ENCODE measurements at places on chromosomes 16 and 17.

GRCh38 chr16:17364319-17365210 lies 106.2 kb downstream of the XYLT1 start:
- no peak for DNase-seq
- H3K27me3 ChIP-seq: no peaks in the 10 kb centered on the region
- H3K27ac ChIP-seq: no peak overlapping the region
- H3K36me3 ChIP-seq: no peaks in the 10 kb centered on the region
- no peak overlapping the region for H3K4me3 ChIP-seq

DNA sequence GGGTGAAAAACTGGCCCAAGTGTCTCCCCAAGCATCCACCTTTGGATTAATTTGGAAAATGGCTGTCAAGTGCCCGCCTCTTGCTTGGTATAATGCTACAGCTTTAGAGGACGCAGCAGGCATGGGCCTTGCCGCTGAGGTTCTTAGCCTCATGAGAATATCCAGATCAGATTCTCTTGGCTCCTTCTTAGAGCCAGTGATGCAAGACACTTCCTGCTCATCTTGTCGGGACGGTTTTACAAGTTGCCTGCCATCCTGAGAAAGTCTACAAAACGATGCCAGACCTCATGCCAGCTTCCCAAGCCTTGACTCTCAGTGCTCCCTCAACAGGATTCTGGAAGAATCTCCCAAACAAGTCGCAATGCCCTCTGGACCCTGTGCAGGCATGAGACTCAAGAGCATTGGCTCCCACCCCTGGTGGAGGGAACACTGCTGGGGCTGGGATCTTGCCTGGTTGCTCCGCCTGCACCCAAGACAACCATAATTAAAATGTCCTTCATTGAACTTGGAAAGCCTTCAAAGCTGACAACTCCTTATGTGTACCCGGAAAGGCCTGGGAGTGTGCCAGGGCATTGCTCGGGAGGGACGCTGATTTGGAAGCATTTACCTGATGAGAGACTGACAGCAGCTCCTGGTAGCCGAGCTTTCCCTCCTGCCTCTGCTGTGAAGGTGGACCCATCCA lies 25.8 kb upstream of the STH start:
- H3K36me3 ChIP-seq: no peaks in the 10 kb centered on the region
- no peaks in the 10 kb centered on the region for H3K4me1 ChIP-seq
- H3K27me3 ChIP-seq: no peaks in the 10 kb centered on the region
- no peak for DNase-seq
- H3K4me3 ChIP-seq: no peak overlapping the region

GRCh38 chr16:7211781-7212180 lies 120.9 kb upstream of the RBFOX1 start:
- H3K4me3 ChIP-seq: no peak overlapping the region
- H3K4me1 ChIP-seq: no peaks in the 10 kb centered on the region
- no peak overlapping the region for H3K27ac ChIP-seq
- H3K27me3 ChIP-seq: no peaks in the 10 kb centered on the region
- DNase-seq: no peak

- H3K27me3 ChIP-seq: no peaks in the 10 kb centered on the region
- H3K36me3 ChIP-seq: no peaks in the 10 kb centered on the region
- H3K4me3 ChIP-seq: peak overlapping the region; percentile 61
Measured at GRCh38 chr17:67365738-67366192, 612 bp downstream of the PSMD12 start.

- H3K27me3 ChIP-seq: no peaks in the 10 kb centered on the region
- no peak overlapping the region for H3K4me3 ChIP-seq
- peaks cover 8% of the 10 kb centered on the region for H3K4me1 ChIP-seq
- H3K36me3 ChIP-seq: no peaks in the 10 kb centered on the region
- H3K27ac ChIP-seq: no peak overlapping the region
Measured at GRCh38 chr16:68972720-68973119, 129.4 kb downstream of the TANGO6 start.

DNA sequence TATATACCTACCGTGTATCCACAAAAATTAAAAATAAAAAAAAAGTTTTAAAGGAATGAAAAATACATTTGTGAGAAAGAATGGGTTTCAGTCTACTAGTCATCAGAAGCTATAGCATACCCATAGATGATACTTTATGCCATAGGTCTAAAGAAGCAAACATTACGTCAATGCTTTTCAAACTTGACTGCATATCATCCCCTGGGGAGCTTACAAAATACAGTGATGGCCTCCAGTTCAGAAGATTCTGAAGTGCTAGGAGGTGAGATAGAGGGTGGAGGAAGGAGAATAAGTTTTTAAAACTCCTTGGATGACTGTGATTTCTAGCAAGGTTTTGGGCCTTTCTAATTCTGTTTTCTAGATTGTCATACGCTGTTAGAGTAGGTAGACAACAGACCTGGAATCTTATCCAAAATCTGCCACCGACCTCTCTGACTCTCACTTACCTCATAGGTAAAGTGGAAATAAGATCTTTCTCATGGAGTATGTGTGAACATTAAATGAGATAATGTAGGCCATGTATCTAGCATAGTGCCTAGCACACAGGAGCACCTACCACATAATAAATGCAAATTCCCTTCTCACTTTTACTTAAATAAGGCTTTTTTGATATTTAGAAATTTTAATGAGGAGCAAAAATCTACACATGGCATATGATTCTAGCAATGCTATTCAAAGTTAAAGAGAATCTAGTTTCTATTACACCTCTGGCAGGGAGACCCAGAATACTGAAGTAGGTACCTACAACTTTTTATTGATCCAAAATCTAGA lies 12.4 kb downstream of the MMD start:
- H3K36me3 ChIP-seq: peaks cover 18% of the 10 kb centered on the region
- no peak for DNase-seq
- H3K4me3 ChIP-seq: no peak overlapping the region
- H3K27me3 ChIP-seq: no peaks in the 10 kb centered on the region
- no peaks in the 10 kb centered on the region for H3K4me1 ChIP-seq
- H3K27ac ChIP-seq: no peak overlapping the region

GRCh38 chr16:83271123-83271522 lies 536.7 kb upstream of the HSBP1 start:
- DNase-seq: no peak
- no peaks in the 10 kb centered on the region for H3K36me3 ChIP-seq
- no peak overlapping the region for H3K4me3 ChIP-seq

DNA sequence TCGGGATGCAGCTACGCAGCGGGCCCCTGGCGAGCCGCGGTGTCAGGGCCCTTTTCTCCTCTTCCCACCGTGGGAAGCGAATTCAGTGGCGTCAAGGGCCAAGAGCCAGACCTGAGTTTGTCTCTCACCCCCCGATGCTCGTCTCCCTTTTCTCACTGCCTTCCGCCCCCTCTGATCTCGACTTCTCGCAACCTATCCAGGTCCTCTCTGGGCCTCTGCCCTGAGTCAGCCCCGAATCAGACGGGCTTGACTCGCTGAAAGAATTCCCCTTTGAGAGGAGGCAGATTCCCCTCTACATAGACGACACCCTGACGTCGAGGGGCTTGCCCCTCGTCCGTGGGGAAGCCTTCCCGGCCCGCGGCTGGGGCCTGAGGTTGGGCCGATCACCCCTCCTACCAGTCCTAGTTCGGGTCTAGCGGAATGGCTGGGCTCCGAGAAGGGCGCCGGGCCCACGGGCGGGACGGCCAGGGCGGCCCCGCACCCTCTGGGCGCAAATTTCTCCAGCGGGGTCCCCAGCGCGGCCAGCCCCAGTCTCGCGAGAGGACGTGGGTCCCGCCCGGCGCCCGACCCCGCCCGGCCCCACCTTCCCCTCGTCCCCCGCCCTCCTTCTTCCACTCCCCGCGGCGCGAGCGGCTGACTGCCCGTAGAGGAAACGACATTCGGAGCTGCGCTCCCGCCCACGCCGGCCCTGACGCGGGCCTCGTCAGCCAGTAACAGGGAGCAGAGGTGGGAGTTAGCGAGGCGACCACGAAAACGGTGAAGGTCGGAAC lies at the start of gene GGNBP2:
GGNBP2 (plus strand) TSS at position 613 of the 770 bp plus-strand sequence. CDS start 806 bp downstream, outside the sequence.
- H3K4me1 ChIP-seq: no peaks in the 10 kb centered on the region
- peak within 1 kb of the TSS; percentile 84 for H3K4me3 ChIP-seq
- no peaks in the 10 kb centered on the region for H3K27me3 ChIP-seq
- no peak within 1 kb of the TSS for H3K27ac ChIP-seq
- H3K36me3 ChIP-seq: no peaks in the 10 kb centered on the region

GRCh38 chr16:23837553-23838308 lies 1.9 kb downstream of the PRKCB start:
- H3K27me3 ChIP-seq: peaks cover 11% of the 10 kb centered on the region
- peaks cover 8% of the 10 kb centered on the region for H3K4me1 ChIP-seq
- no peak for DNase-seq
- H3K4me3 ChIP-seq: no peak overlapping the region
- no peaks in the 10 kb centered on the region for H3K36me3 ChIP-seq
- H3K27ac ChIP-seq: no peak overlapping the region

- H3K4me1 ChIP-seq: no peaks in the 10 kb centered on the region
- no peak for DNase-seq
- H3K27me3 ChIP-seq: no peaks in the 10 kb centered on the region
- no peaks in the 10 kb centered on the region for H3K36me3 ChIP-seq
- H3K4me3 ChIP-seq: no peak overlapping the region
- no peak overlapping the region for H3K27ac ChIP-seq
Measured at GRCh38 chr17:78789149-78789662, 7.1 kb upstream of the CYTH1 start.

DNA sequence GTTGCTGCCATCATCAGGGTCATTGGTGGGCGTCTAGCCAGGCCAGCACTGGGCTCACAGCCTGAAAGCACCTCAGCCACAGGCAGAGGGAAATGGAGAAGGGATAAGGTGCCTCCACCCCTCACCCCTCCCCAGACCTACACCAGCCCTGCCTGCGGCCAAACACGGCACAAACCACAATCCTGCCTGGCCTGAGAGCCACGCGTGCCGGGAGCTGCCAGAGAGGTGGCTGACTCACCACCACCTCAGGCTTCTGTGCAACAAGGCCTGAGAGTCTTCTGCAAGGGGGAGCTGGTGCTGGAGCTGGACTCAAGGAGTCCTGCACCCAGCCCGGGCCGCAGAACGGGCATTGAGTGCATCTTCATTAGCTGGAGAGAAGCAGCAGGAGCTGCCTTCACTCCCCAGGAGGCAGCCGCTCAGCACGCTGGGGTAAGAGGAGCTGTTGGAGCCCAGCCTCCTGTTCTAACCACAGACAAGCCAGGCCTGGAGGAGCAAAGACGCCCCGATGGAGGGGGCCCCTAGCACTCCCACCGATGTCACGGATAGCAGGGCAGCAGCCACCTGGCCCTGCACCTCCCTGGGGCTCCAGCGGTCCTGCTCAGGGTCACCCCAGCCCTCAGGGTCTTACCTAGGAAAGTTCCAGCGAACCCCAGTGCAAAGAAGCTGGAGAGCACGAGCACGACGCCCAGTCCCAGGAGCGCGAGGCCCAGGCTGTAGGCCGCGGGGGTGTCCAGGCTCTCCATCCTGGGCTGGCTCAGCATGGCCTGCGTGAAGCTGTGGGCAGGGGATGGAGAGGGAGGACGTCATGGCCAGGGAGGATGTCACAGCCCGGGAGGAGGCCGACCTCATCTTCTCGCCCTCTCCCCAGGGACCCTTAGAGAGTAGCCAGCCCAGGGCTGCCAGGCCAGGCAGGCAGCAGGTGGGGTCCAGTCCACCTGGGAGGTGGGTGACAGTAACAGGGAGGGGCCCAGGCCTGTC lies 16.0 kb upstream of the RASD1 start:
- no peak overlapping the region for H3K27ac ChIP-seq
- H3K4me1 ChIP-seq: peaks cover 7% of the 10 kb centered on the region
- no peak overlapping the region for H3K4me3 ChIP-seq
- no peak for DNase-seq

GRCh38 chr16:24839347-24839972 lies 6.3 kb upstream of the SLC5A11 start:
- H3K4me1 ChIP-seq: no peaks in the 10 kb centered on the region
- H3K27ac ChIP-seq: no peak overlapping the region
- H3K4me3 ChIP-seq: no peak overlapping the region
- DNase-seq: no peak
- H3K27me3 ChIP-seq: no peaks in the 10 kb centered on the region
- H3K36me3 ChIP-seq: no peaks in the 10 kb centered on the region

- H3K4me1 ChIP-seq: no peaks in the 10 kb centered on the region
- peaks cover 26% of the 10 kb centered on the region for H3K36me3 ChIP-seq
- H3K4me3 ChIP-seq: no peak overlapping the region
- no peaks in the 10 kb centered on the region for H3K27me3 ChIP-seq
- H3K27ac ChIP-seq: no peak overlapping the region
- DNase-seq: no peak
Measured at GRCh38 chr16:4465977-4466779, 8.2 kb downstream of the NMRAL1 start.

DNA sequence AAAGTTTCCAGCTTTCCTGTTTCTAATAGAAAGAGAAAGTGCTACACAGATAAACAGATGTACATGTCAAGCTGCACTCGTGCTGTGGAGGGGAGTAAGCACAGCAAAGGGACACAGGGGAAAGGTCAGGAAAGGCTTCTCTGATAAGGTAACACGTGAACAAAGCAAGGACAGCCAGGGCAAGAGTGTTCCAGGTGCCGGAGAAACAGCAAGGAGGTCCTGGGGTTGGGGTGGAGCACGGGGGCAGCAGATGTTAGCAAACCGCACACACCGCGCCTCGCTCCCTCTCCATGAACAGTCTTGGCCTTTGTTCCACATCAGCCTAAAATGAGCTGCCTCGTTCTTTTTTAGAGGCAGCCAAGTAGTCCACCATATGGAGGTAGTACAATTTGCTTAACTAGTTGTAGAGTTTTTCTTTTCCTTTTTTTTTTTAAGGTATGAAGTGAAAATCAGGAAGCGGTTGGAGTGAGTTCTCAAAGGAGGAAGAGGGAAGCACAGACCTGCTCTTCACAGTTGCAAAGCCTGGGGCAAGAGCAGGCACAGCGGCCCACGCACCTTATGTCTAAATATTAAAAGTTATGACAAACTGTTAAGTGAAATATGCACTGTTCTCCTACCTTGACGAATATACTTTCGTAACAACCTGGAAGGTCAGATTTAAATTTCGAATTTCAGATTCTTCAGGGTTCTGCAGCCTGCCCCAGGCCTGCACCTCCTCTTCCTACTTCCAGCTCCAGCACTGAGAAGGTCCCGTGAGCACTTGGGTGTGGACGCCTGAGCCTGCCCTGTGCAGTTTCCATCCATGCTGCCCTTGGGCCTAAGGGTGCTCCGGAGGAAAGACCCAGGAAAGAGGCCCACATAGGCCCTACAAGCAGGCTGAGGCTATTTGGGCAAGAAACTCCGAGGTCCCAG lies 41.5 kb upstream of the RPH3AL start:
- H3K4me3 ChIP-seq: no peak overlapping the region
- H3K27ac ChIP-seq: no peak overlapping the region
- H3K36me3 ChIP-seq: no peaks in the 10 kb centered on the region
- no peaks in the 10 kb centered on the region for H3K4me1 ChIP-seq

DNA sequence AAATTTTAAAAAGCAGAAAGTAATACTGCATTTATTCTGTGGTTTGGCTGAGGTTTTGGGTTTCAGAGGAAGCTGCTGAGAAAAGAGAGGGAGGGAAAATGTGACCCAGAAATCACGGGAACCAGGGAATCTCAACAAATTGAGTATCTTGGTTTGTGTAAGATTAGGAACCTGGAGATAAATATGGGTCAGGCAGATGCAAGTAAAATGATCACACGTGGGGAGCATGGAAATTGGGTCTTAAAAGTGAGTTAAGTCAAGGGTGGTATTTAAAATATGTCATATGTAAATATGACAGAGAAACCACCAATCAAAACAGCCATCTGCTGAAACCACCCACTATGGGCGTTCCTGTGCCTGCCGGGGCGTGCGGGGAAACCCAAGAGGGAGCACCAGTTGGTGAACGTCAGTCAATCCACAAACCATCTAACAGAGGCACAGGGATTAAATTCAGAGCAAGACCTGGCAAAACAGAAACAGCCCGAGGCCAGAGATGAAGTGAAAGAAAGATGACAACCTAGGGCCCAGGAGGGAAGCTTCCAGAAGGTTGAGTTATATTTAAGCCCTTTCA lies 33.4 kb downstream of the CDH13 start:
- no peak overlapping the region for H3K4me3 ChIP-seq
- no peaks in the 10 kb centered on the region for H3K4me1 ChIP-seq
- no peak overlapping the region for H3K27ac ChIP-seq
- DNase-seq: no peak
- H3K27me3 ChIP-seq: no peaks in the 10 kb centered on the region
- H3K36me3 ChIP-seq: no peaks in the 10 kb centered on the region

Measured in iPS DF 6.9 (cell line).